ENCODE measurements at places on chromosomes 7 and 10.

- peak; percentile 58 for DNase-seq
These were observed 98.2 kb downstream of the ANLN start for GRCh38 chr7:36487756-36488336.

DNA sequence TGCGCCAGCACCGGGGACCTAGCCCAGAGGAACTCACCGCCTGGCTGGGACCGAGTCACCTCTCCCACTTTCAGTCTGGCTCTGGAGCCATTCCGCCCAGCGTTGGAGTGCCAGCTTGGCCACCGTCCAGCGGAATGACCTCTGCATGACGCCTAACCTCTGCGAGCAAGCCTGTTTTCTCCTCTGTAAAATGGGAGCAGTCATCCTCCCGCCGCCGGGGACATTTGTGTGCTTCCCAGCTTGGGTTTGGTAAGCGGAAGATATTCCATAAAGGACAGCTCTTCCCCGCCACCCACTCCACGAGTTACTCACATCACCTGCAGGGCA, 1.3 kb upstream of the ZCCHC24 start:
- DNase-seq, result no peak

- no peak for DNase-seq
These were observed 217.9 kb downstream of the SFMBT2 start for GRCh38 chr10:7192831-7193361.

DNA sequence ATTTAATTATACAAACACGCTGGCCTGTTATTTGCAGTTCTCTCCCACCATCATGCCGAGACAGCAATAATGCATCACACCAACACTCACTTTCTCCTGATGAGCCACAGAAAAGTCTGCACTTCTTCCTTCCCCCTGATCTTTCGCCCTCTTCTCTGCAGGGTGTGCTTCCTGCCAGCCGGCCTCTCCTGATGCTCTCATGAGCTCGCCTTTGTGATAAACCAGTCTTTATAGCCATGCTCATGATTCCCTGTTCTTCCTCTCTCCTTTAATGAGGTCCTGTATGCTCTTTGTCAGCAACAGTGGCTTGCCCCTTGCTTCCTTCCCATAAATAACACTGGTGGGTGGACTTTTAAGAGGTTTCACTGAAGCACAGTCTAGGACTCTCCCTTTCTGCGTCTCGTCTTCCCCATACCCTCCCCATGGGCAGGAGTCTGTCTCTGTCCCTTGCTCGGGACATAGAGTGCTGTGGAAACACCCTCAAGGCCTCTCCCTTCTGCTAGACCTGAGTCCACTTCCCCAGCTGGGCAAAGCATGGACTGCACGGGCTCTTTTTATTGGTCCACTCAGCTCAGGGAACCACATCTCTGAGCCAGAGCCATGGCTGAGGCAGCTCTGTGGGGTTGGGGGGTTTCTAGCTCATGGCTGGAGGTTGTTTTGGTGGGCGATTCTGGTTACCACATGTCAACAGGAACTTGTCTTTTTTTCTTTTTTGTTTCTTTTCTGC, 133.9 kb downstream of the C10orf105 start:
- DNase-seq, result no peak

- DNase-seq, result no peak
These were observed 50.1 kb upstream of the TMEM72 start for GRCh38 chr10:44860811-44861736.

DNA sequence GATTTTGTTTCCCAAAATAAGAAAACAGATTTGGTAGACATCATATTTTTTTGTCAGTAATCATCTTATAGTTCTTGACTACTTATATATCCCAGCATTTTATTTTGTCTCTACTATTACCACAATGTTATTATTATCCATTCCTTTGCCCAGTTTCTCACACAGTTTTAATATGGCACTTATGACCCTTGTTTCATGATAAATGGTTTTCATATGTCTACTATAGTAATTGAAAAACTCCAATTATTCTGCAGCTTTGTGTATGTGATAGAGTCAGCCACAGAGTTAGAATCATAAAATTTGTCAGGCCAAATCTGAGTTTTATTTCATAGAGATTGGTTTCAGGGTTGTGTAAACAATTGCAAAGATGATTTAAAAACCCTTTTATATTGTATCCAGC, 203.9 kb downstream of the MALRD1 start:
- DNase-seq, result no peak

DNA sequence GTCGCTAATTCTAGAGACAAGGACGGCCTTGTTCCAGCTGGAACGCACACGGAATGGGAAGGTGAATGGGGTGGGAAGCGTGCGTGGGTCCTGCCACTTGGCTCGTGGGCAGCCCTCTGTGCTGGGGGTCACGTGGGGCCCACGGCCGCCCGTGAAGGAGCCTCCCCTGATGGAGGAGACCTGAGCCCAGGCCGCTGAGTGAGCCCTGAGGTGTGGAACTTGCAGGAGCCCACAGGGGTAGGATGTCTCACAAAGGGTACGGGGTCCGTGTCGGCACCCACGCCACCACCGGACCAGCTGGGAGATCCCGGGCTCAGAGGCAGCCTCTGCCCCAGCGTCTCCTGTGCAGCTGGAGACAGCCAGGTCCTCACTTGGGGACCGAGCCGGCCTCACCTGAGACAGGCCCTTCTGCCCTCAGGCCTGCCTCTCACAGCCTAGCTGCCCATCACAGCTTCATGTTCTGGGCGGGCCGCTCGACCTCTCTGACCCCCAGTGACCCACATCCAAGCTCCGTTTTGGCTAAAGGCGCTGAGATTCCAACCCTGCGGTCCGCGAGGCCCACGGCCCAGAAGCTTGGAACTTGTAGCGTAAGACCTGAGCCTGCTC, 84.8 kb downstream of the FOXL3 start:
- no peak for DNase-seq

GRCh38 chr10:12372846-12373245, 23.5 kb downstream of the CAMK1D start:
- DNase-seq, result no peak

DNA sequence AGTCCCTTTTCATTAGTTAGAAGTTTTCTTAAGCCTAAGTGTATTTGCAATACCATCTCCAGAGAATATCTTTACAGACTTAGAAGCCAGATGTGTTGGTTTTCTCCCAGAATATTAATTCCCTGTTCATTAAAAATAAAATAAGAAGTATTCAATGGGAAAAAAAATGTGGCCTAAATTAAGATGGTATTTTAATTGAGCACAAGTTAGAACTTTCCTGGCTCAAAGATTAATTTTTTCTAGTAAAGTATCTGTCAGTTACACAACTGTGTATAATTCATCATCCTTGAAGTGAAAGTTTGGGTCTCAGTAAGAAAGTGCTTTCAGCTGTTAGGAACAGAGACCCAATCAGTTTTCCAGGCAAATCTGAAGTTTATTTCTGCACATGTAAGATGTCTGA, 1179.5 kb upstream of the C7orf33 start:
- no peak for DNase-seq

DNA sequence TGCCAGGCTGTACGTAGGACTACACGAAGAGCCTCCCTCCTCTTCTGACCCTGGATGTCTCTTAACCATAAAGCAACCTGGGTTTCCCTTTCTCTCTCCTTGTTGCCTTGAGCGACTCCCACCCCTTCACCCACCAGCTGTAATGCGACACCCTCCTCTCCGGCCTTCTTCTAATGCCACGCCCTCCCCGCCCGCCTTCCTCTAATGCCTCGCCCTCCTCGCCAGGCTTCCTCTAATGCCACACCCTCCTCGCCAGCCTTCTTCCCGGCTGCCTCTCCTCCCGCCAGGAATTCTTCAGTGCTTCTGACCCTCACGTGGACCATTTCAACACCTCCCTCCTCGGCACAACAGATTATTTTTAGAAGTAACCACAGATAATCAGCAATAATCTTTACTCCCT, 348.5 kb upstream of the SHH start:
- peak; percentile 54 for DNase-seq

- no peak for DNase-seq
These were observed 181.3 kb downstream of the KIAA1217 start for GRCh38 chr10:24390146-24390700.

- no peak for DNase-seq
These were observed 96.4 kb upstream of the CACNA2D1 start for GRCh38 chr7:82539969-82540368.

- no peak for DNase-seq
These were observed 26.0 kb upstream of the BNIP3 start for GRCh38 chr10:132007681-132008080.

DNA sequence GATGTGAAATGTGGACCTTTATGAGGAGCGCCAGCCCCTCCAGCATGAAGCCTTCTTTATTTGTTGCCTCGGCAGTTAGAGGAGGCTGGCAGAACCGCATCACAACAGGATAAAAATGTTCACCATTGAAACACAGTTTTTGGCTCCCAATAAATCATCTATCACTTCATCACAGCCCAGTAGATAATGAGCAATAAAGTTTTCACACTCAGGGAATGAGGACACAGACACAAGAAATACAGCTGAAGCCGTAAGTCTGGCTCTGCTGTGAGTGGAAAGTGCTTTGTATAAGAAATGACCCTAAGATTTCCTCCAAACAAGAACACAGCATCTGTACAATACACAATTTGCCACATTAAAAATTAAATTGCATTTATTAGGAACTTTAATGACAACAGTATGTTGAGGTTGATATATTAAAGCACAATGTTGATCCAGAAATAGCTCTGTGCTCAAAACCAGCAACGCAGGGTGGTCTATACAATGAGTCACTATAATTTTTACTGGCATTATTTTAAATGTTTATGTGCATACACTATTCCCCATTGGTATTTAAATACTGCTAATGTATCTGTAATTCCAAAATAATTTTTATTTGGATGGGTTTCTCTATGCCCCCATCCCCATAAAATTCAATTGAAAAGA, 301.8 kb upstream of the MGMT start:
- DNase-seq, result no peak

DNA sequence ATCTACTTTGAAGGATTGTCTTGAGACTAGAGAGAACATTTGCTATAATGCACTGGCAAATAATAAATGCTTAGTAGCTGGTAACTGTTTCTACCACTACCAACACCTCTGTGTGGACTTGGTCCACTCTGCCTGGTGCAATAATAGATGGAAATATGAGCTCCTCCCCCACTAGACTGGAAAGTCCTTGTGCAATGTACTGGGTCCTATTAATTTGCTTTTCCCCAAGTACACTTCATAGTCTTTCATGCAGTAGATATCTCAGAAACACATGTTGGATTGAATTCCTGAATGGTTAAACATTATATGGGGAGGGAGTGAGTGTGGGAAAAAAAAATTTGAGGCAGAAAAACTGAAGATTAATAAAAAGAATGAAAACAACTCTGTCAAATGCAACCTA, 119.3 kb downstream of the C10orf90 start:
- no peak for DNase-seq

- DNase-seq, result no peak
These were observed 53.1 kb upstream of the PCGF5 start for GRCh38 chr10:91167406-91167805.

- DNase-seq, result no peak
These were observed at the start of gene C10orf105 for GRCh38 chr10:71719464-71720201. TSS of gene C10orf105 (minus strand) at chr10:71719778. CDS start at chr10:71716337, 3,441 bp downstream.

- no peak for DNase-seq
These were observed 54.7 kb downstream of the ADAMTS14 start for GRCh38 chr10:70726909-70727495.

GRCh38 chr7:82234457-82235049, 209.0 kb downstream of the CACNA2D1 start:
- DNase-seq, result peak; percentile 1

GRCh38 chr10:115744089-115744488, 528.9 kb downstream of the GFRA1 start:
- DNase-seq, result no peak

- no peak for DNase-seq
These were observed 126.9 kb downstream of the SLC16A9 start for GRCh38 chr10:59582780-59583179.

DNA sequence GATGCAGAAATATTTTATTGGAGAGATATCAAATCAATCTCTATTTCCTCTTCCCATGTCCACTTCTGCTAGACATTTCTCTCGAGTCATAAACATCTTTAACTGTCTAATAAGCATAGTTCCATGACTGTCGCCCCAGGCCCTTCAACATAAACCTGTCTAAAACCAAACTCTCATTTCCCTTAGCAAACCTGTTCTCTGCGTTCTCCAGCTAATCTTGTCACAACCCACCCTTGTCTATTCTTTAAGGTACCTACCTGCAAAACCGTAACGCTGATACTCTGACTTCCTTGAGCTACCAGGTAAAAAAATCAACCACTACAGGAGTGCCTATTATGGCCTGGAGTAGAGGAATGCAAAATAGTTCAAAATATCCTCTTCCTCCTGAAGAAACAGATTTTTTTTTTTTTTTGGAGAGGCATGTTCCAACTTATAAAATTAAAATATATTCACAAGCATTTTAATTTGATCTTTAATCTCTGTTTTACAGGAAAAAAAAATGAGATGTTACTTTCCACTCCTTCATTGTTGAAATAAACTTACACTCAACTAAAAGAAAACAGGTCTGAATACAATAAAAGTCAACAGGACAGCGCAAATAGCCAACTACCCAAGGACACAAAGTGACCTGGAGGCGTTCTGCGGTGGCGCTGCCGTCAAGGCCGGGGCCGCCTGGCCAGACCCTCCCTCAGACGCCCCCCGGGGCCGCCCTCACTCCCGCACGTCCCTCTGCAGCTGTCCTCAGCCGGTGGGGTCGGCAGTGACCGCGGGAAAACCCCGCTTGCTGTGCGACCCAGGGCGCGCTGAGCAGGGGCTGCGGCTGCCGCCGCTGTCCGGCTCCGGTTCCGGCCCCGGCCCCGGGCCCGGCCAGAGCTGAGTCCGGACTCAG, 765 bp downstream of the SLC25A40 start:
- no peak for DNase-seq

GRCh38 chr7:100914208-100914878, 18.7 kb upstream of the ACHE start:
- no peak for DNase-seq

GRCh38 chr7:24578052-24578451, 4.8 kb downstream of the PALS2 start:
- DNase-seq, result no peak

GRCh38 chr10:132946311-132946710, 3.9 kb upstream of the CFAP46 start:
- no peak for DNase-seq

GRCh38 chr10:100826661-100826982, 81.2 kb downstream of the PAX2 start:
- DNase-seq, result no peak

DNA sequence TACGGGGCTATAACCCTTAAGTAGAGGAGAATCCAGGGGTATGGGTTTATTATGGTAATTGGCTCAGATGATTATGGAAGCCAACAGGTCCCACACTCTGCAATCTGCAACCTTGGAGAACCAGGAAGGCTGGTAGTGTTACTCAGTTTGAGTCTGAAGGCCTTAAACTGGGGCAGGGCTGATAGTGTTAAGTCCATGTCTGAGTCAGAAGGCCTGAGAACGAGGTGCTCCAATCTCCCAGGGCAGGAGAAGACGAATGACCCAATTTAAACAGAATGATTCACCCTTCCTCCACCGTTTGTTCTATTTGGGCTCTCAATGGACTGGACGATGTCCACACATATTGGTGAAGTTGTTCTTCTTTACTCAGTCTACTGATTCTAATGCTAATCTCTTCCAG, 244.5 kb upstream of the PTER start:
- no peak for DNase-seq

Data from Calu3 (cell line).